Stimulated activated CD8-positive, alpha-beta memory T cell treated with anti-CD3 and anti-CD28 coated beads, Interleukin-4, amount 100 ng/mL, for 4 hours (primary cell): ENCODE measurements at places on chromosomes 4 and X.

DNA sequence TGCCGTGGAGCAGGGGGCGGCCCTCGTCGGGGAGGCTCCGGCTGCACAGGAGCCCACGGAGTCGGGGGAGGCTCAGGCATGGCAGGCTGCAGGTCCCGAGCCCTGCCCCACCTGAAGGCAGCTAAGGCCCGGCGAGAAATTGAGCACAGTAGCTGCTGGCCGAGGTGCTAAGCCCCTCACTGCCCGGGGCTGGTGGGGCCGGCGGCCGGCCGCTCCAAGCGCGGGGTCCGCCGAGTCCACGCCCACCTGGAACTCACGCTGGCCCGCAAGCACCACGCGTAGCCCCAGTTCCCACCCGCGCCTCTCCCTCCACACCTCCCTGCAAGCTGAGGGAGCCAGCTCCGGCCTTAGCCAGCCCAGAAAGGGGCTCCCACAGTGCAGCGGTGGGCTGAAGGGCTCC, 589.4 kb downstream of the PPP4R3C start:
- no peak for DNase-seq

GRCh38 chr4:38177641-38178391, 217.6 kb downstream of the PTTG2 start:
- DNase-seq: no peak

DNA sequence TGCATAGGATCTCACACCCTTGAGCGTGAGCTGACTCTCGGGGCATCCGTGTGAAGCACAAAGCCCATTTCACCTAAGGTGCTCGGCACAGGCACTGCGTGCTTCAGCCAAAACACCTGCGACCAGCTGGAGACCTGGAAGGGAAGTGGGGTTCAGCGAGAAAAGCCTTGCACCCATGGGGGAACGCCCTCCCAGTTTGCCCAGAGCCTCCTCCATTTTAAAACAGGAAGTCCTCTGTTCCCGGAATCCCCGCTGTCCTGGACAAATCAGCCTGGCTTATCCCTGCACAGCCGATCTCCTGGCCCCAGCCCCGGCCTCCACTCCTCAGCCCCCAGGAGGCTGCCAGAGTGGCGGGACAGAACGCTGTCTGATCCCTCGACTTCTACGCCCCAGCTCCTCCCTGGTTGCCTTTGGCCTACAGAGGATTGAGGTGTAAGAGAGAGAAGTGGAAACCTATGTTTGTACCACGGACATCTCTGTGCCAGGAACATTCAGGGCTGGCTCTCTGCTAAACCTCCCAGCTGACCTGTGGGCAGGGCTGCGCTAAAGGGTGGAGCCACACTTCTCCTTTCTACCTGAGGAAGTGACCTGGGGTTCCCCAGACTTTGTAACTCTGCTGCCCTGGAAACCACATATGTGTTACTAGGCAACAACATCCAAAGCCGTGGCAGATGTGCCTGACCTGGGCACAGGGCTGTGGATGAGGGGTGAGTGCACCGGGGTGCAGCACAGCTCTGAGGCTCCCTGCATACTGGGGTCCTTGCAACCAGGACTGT, 3.8 kb upstream of the C4orf50 start:
- DNase-seq: no peak

DNA sequence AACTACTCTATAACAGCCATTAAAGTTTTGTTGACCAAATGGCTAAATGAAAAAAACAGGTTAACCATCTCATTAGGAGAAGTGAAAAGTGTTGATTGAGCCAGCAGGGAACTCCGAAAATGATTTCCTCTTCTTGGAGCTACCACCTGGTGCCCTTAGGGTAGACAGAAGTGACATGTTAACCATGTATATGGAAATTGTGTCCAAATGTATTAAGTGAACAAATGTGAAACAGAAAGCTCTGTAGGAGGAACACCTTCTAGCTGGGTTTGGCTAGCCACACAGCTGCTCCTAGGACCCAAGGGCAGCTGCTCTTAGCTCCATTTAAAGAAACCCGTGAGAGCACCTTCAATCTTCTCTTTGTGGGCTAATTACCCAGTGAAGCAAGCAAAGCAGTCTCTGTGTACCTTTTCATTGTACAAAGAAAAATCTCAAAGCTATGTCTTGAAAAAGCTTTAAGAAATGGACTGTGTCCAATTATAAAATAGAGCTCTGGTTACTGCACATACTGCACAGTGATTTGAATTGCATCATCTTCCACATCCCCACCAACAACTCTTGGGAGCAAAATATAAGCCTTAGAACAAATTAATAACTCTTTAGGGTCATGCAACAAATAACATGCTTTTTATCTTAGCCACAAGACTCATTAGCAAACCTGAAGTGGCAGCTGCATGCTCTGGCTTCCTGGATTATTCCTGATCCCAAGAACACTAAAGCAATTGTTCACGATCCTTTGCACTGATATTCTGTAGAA, 59.2 kb upstream of the PARM1 start:
- no peak for DNase-seq

- no peak for DNase-seq
These were observed 280.3 kb downstream of the ARAP2 start for GRCh38 chr4:35963974-35964515.

DNA sequence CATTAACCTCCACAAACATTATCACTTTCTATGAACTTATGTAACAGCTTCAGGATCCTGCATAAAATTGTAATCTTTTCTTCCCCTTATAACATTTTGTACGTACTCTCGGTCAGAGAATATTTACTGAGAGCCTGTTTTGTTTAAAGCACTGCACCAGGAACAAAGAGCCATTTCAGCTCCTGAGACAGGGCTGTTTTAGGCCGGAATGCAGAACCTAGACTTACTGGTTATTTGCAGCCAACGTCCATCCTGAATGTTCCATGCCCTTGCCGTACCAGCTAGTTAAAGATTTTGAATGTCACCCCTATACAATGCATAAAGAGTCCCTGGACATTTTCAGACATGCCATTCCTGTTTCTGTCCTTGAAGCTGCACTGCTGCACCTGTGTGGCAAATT, 248.8 kb downstream of the PCDH7 start:
- DNase-seq: no peak

GRCh38 chr4:20773144-20773997, 73.1 kb downstream of the PACRGL start:
- DNase-seq: no peak

DNA sequence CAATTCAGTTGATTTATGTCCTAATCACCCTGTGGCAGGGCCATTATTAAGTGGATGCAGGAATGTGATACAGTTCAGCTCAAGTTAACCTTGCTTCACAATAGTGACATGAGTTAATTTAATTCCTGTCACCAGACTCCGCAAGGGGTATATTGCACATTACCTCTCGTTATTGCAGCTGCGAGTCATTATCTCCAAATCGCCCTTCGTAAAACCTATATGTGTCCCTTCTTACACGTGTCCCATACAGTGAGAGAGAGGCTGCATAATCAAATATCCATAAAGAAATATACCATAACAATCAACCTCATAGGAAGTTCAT, 369.9 kb upstream of the ANXA10 start:
- no peak for DNase-seq

DNA sequence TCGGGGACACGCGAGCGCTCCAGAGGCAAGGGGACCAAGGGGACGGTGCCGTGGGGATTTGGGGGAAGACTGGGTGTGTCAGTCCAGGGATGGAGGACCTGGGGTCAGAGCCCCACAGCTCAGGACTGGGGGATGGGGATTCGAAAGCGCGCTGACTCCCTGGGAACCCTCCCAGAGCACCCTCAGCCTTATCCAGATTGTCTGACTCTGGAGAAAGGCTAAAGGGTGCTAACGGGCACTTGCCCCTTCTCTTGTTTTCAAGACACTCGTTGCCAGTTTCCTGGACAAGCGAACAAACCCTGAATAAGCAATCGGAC, 1.1 kb downstream of the DOCK11 start:
- no peak for DNase-seq

- no peak for DNase-seq
These were observed 84.6 kb downstream of the GPR143 start for GRCh38 chrX:9681011-9681410.

DNA sequence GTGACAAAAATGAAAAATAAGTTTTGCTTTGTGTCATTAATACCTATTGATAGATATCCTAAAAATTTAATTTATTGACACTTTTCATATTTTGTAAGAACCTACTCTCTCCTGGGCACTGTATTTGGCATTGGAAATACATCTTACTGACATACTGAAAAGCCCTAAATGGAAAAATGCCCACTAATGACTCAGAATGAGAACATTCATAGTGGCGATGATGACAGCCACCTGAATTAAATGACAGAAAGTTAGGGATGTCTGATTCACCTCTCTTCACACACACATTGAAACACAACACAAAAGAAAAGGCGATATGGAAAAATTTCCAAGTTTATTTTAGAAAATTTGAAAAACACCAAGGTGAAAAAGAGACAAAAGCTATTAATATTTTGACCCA, 992.3 kb downstream of the STPG2 start:
- DNase-seq: no peak

- DNase-seq: no peak
These were observed 1.3 kb upstream of the INTU start for GRCh38 chr4:127631420-127631819.

GRCh38 chr4:115234405-115235093, 121.1 kb upstream of the NDST4 start:
- no peak for DNase-seq

DNA sequence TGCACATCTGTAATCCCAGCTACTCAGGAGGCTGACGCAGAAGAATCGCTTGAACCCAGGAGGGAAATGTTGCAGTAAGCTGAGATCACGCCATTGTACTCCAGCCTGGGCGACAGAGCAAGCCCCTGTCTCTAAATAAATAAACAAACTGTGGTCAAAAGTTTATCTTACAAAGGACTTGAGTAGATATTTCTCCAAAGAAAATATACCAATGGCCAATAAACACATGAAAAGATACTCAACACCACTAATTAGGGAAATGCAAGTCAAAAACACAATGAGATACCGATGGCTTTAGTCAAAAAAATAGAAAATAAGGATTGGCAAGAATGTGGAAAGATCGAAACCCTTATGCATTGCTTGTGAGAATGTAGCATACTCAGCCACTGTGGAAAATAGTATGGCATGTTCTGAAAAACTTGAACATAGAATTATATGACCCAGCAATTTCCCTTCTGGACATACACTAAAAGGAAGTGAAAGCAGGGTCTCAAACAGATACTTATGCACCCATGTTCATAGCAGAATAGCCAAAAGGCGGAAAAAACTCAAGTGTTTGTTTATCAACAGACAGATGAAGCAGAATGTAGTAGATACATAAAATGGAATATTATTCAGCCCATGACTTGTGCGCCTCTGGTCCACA, 2.0 kb upstream of the CFAP97 start:
- DNase-seq: no peak

- no peak for DNase-seq
These were observed 64.2 kb upstream of the HGFAC start for GRCh38 chr4:3377557-3377956.
